ENCODE measurements at places on chromosomes 5 and 9.

DNA sequence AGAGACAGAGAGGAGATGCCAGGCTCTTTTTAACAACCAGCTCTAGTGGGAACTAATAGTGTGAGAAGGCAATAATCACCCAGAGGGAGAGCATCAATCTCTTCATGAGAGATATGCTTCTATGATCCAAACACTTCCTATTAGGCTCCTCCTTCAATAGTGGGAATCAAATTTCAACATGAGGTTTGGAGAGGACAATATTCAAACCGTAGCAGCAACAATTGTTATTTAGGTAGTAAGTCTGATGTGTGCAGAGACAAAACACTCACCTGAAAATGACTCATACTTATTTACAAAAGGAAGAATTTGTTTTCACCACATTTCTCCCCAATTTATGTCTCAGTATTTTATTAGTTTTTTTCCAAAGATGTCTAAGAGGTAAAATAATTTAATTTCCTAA lies 144.3 kb downstream of the ST8SIA4 start:
- DNase-seq: peak; percentile 32

- no peak for DNase-seq
Observed at GRCh38 chr5:177482359-177482795, 8.9 kb upstream of the DBN1 start.

DNA sequence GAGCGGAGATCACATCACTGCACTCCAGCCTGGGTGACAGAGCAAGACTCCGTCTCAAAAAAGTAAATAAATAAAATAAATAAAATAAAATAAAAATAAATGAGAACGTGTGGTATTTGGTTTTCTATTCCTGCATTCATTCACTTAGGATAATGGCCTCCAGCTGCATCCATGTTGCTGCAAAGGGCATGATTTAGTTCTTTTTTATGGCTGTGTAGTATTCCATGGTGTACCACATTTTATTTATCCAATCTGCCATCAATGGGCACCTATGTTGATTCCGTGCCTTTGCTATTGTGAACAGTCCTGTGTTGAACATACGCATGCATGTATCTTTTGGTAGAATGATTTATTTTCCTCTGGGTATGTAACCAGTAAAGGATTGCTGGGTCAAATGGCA lies 8.8 kb upstream of the RASGEF1C start:
- no peak for DNase-seq

- peak; percentile 20 for DNase-seq
Observed at GRCh38 chr9:17090041-17090440, 44.8 kb upstream of the CNTLN start.

DNA sequence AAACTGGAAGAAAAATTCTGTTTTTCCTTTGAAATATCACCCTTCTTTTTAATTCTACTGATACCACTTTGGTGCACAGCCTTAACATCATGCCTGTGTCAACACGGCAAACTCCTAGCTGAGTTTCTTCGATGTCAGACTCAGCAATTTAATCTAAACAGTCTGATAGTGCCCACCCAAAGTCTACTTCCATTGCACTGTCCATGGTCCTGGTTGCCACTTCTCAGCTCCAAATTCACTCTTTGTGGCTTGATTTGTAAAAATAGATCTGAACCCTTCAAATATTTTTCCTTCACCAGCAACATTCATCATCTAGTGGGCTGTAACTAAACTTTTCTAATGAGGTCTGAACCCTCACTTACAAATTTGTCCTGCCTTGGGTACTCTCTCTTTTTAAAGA lies 107.8 kb downstream of the NUDT12 start:
- DNase-seq: no peak

GRCh38 chr5:155532621-155533311 lies 519.2 kb downstream of the KIF4B start:
- DNase-seq: peak; percentile 35

DNA sequence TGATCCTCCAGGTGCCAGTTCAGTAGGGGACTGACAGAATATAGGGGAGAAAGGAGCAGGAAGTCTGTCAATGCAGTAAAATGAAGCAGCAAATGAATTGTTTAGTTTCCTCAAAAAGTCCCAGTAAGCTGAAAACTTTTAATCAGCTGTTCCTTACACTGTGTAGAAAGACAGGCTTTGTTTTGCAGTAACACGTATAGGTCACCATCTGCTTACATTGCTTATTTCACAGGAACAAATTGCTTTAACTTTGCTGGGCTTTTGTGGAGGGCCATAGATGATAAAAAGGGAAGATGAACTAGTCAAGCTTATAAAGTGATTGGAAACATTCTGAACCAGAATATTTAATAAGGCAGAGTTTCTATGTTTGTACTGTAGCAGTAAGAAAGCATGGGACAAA lies 331.3 kb upstream of the RFX3 start:
- no peak for DNase-seq

GRCh38 chr5:90680921-90681563 lies 122.4 kb downstream of the ADGRV1 start:
- DNase-seq: no peak

- DNase-seq: no peak
Observed at GRCh38 chr5:157860898-157861890, 2.2 kb upstream of the CLINT1 start.

GRCh38 chr9:89383030-89383720 lies 64.9 kb downstream of the SECISBP2 start:
- no peak for DNase-seq

DNA sequence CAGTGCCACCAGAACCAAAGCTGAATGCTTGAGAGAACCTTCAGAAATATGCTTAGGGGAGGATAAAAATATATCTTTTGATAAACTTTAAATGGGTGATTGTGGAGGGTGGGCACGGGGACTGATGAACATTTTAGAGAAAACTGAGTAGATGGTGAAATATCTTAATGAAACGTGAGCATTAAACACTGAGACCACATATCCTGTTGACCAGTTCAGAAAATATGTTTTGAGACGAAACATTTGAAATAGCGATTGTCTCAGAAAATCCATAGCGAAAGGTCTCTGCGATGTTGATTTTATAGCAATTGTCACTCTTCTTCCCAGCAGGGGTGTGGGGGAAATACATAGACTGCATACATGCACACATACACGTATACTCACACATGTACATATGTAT lies 231.0 kb downstream of the ESM1 start:
- no peak for DNase-seq

DNA sequence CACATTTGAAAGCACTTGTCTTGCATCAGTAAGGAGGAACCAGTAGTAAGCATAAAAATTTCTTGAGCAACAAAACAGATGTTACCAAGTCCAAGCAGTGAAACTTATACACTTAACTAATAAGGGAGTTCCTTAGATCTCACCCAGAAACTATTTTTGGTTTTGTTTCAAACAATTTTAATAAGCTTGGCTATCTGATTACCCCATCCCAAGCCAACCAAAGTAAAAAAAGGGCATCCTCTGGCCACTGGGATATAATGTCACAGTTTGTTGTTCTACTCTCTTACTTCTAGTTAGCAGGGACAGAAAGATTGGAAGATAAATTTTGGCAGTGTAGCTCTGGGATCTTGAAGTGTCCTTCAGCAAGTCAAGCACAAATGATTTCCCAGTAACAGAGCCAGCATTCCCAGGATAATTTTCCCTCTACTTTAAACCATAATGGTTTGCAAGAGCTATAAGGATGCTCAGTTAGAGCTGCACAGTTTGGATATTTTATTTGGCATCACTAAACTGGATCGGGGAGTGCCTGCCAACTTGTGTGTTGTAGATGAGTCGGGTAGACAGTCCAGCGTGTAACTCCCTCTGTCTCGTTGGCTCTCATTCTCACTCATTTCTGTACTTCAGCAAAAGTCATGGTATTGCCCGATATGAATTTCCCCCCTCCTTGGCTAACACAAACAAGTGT lies 161.9 kb upstream of the HMHB1 start:
- DNase-seq: no peak

DNA sequence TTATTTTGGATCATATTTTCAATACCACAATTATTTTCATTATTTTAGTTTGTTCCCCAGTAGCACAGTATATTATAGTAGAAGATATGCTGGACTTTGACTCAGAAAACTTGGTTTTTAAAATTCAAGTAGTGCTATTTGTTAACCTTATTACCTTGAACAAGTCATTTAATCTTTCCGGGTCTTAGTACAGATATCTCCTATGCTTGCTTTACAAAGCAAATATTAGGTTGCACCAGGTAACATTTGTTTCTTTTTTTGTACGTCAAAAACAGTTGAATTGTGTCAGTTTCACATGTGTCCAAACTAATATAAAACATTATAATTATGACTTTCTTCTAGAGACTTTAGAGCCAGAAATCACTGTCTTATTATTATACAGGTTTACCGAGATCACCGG lies 338.1 kb downstream of the ARL15 start:
- DNase-seq: no peak

GRCh38 chr5:87579678-87580077 lies 166.9 kb upstream of the CCNH start:
- no peak for DNase-seq

DNA sequence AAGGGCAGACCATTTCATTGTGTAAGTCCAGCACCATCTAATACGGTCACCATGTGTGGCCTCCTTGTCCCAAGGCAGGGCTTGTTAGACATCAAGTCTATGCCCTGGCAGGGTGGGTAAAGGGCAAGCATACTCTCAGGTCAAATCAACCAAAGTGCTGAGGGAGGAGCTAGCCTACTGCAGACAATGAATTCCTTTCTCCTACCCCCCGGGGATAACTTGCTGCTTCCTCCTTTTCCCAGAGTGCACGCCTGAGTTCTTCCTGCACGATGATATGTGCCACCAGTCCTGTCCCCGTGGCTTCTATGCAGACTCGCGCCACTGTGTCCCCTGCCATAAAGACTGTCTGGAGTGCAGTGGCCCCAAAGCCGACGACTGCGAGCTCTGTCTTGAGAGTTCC lies 71.4 kb downstream of the RFK start:
- no peak for DNase-seq

GRCh38 chr5:145668714-145669113 lies 166.4 kb downstream of the PRELID2 start:
- DNase-seq: no peak

DNA sequence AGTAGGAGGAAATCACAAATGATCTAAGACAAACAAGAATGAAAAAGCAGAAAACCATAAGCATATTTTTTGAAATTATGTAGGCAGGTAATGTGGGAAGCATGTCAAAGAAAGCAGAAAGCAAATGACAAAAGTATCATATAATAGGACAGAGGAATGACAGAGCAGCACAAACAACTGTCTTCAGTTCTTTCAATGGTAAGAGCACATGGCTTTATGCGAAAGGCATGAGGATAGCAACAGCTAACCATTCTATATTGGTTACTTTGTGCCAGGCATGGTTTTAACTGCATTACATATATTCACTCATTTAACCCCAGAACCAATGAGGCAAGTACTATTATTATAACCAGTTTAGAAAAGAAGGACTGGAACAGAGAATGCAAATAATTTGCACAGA lies 137.4 kb downstream of the FBXL7 start:
- no peak for DNase-seq

DNA sequence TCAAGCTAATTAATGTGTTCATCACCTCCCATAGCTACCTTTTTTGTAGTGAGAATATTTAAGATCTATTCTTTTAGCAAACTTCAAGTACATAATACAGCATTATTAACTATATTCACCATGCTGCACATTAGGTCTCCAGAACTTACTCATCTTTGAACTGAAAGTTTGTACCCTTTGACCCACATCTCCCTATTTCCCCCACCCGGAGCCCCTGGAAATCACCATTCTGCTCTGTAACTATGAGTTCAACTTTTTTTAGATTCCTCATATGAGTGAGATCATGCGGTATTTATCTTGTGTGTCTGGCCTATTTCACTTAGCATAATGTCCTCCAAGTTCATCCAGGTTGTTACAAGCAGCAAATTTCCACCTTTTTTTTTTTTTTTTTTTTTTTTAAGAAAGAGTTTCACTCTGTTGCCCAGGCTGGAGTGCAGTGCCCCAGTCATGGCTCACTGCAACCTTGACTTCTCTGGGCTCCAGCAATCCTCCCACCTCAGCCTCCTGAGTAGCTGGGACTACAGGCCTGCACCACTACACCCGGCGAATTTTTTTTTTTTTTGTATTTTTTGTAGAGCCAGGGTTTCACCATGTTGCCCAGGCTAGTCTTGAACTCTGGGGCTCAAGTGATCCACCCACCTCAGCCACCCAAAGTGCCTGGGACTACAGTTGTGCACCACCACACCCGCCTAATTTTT lies 100.4 kb upstream of the SAP30L start:
- no peak for DNase-seq

DNA sequence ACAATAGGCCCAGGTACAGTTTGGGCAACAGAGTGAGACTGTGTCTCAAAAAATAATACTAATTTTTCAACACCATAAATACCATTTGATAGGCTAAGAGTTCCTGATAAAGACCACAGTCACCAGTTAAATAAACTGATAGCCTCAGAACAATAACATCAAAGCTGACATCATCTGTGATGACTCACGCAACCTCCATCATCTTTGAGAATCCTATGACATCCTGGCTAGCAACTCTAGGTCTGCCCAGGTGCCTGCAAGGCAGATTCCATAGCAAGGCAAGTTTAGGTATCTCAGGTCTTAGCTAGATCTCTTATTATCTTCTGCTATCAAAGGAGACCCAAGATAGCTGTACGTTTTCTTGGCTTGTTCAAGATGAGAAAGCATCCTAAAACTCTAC lies 30.5 kb upstream of the UBAP2 start:
- peak; percentile 93 for DNase-seq

GRCh38 chr9:121364077-121364476 lies 6.0 kb downstream of the STOM start:
- DNase-seq: no peak

- no peak for DNase-seq
Observed at GRCh38 chr5:142853682-142854081, 83.5 kb downstream of the ARHGAP26 start.

DNA sequence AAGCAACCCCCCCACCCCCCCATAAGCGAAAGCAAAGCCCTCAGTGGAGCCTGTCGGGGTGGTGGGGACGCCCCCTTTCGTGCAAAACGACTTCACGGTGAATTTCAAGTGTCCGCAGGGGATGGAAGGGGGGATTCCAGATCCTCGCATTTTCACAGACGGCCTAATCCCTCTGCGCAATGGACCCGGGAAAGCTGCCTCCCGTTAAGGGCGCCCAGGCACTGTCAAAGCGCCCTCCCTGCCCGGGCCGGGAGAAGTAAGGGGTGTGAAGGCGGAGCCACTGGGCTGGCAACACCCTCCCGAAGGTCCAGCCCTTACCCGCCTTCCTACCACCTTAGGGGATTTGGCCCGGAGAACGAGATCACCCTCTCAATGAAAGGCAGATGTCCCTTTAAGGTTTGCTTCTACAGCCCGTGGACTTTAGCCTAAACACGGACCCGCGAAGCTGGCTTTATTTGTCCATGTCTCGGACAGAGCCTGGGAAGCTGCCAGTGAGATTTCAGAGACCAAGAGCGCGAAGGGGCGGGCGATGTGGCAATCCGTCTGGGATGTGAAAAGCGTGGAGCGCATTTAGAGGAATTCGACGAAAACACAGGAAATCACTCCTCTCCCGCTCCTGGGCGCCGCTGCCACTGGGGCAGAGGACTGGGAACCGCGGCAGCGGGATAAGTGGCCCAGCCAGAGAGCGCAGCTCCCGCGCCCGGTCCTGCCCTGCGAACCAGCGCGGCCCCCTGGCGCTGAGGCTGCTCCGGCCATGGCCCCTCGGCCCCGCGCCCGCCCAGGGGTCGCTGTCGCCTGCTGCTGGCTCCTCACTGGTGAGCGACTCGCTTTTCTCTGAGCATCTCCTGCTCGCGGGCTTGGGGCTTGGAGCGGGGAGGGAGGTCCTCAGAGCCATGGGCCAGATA lies at the start of the genes ITGA1 and PELO:
Gene ITGA1, plus strand, starts transcription at position 317 of the 905 bp plus-strand sequence. Its CDS starts 438 bp downstream, at position 755.
Gene PELO, plus strand, starts transcription at position 317 of the 905 bp plus-strand sequence. CDS start 12,479 bp downstream, outside the sequence.
- DNase-seq: peak; percentile 59

- peak; percentile 56 for DNase-seq
Observed at GRCh38 chr5:128905568-128906110, 59.6 kb upstream of the SLC27A6 start.

Data from bronchial epithelial cell (primary cell).